ENCODE measurements at places on chromosomes 7 and 10.

- no peak for DNase-seq
These were observed 298.1 kb downstream of the BICC1 start for GRCh38 chr10:58810751-58811150.

DNA sequence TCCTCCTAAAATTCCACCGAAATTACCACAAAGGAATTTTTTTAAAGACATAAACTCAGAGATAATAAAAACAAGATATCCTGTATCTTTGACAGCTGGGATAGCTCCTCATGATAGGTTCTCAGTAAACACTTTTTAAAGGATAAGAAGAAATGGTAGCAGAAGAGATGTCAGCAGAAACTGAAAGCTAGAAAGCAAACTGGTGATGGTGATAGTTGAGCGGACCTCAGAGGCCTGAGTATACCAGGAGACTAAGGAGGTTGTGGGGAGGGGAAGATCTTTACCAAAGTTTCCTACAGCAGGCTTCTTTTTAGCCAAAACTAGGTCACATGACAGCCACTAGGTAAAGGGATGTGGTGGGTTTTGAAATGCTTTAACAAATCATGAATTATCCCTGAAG lies 22.5 kb downstream of the PCGF5 start:
- no peak for DNase-seq

DNA sequence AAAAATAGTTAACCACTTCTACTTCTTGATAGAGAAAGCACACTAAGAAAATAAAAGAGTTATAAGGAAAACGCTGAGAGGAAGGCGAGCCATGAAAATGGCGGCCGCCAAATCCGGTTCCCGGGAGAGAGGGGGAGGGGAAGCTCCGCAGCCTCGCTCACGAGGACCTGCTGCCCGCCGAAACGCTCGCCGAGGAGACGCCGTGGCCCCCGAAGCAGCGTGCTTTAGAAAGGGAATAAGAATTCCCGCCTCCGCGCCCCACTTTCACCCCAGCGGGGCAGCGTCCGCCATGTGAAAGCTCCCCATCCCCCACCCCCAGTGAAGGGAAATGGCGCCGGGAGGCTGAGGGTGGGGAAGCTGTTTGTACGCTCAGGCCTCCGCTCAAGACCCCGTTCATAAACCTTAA lies 505 bp downstream of the HNRNPA2B1 start:
- peak; percentile 84 for DNase-seq

GRCh38 chr7:140898786-140899536 lies 25.8 kb downstream of the BRAF start:
- no peak for DNase-seq

DNA sequence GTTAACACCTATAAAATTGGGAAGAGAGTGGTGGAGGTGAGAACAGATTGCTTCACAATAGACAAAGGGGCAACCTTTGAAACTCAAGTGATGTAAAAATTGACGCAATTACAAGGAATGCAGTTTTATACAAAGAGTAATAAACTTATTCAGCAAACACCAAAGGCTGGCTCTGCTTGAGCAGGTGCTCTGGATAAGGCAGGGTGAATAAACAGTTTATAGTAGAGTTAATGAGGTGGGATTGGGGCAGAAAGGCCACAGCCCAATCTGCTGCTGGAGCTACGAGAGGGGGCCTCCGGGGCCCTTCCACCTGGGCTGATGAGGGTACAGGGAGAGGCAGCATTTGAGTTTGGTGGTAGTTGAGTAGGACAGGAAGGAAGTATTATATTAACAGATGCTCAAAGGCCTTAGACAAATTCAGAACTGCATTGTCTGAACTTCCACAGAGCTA lies 6.0 kb downstream of the MUC12 start:
- DNase-seq, result no peak

DNA sequence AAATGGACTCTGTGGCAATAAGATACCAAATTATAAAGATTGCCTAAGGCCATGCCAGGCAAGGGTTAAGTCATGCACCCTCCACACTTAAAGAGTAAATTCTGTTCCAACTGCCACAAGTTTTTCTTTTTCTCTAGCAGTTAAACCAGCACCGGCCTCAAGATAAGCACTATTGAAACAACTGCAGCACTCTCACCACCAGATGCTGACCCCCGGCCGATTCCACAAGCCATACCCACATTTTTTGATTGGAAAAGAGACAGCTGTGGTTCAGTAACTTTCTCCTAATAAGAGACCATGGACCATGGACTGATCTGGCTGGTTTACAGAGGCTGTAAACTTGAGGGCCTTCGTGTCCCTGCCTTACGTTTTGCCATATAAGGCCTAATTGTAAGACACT lies 44.9 kb downstream of the GRM8 start:
- no peak for DNase-seq

- DNase-seq, result peak; percentile 10
These were observed 303.7 kb downstream of the PRPF18 start for GRCh38 chr10:13890233-13891127.

DNA sequence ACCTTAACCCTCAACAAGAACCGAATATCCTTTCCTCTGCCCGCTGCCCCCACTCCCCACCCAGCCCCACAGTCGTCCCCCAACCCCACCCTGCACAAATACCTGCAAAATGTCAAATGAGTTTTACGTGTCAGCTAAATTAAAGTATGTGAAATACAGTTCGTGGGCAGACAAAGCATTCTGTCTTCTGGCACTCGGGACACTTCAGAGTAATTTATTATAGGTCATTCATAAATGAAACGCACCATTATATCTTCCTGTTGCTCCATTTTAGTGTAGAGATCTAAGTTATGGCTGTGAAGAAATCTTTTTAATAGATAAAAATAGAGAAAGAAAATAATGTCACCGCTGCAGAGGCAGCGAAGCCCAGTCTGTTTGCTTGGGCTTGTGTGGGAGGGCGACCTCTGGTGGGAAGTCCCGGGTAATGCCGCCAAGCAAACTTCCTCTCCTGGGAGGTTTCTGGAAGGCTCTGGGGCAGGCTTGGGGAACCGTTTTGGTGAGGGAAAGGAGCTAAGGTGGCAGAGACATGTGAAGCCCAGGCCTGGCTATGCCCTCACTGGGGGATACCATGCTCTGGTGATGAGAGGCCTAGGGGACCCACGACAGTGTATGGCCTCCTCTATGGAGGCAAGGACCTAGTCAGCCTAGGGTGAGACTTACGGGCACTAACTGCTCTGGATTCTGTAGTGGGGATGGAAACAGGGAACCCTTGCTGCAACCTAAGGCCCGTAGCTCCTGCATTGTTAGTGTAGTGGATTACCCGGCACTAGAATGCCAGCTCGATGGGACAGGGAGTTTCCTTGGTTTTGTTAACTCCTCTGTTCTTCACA lies 604.9 kb downstream of the LRMDA start:
- DNase-seq, result peak; percentile 61

- no peak for DNase-seq
These were observed 551.5 kb downstream of the KCNMA1 start for GRCh38 chr10:77086081-77086480.

- DNase-seq, result no peak
These were observed 176.3 kb downstream of the CREB5 start for GRCh38 chr7:28588602-28589001.

DNA sequence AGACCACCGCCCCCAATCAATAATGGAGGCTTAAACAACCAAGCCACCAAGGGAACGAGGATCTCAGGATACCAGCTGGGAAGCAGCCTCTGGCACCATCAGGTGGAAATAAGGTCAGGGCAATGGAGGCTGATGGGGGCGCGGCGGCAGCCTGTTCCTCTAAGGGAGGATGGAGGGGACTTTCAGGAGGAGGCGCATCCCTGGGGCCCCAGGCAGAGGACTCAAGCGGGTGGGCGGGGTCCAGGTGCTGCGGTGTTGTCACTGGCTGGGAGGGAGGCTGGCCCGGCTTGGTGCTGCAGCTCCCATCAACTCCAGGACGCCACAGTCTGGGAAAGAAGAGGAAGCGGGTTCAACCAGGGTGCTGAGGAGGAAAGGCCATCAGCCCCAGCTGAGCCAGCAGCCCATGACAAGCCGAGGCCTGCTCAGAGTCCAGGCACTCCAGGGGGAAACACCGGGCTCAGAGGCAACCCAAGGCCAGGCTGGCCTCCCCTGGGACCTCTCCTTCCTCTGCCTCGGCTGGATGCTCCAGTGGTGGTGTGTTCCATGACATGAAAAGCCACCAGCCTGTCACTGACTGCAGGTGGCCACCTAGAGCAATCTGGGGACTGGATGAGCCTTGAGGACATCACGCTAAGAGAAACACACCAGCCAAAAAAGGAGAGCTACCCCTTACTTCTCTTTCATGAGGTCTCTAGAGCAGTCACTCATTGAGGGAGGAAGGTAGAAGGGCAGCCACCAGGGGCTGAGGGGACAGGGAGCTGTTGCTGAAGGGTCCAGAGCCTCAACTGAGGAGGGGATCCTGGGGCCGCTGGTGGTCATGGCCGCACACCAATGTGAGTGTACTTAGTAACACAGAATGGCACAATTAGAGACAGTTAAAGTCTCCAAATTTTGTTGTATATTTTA lies 4.6 kb downstream of the GIGYF1 start:
- DNase-seq, result no peak

DNA sequence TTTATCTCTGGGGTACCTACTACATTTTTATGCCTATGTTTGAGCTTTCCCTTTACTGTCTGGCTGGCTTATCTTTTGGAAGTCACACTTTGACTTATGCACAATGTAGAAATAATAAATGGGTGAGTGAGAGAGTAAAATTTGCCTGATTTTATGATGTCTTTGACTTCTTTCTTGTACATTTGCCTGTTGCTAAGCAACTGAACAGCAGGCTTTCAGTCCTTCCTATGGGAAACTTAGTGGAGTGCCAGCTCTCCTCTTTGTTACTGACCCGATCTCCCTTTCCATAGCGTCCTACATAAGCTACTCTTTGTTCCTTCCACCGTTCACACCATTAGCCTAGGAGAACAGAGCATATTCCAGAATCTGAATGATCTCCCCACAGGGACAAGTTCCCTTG lies 4.2 kb downstream of the TAS2R60 start:
- DNase-seq, result no peak

GRCh38 chr7:82443036-82443546 lies 486 bp downstream of the CACNA2D1 start:
- DNase-seq, result peak; percentile 3

DNA sequence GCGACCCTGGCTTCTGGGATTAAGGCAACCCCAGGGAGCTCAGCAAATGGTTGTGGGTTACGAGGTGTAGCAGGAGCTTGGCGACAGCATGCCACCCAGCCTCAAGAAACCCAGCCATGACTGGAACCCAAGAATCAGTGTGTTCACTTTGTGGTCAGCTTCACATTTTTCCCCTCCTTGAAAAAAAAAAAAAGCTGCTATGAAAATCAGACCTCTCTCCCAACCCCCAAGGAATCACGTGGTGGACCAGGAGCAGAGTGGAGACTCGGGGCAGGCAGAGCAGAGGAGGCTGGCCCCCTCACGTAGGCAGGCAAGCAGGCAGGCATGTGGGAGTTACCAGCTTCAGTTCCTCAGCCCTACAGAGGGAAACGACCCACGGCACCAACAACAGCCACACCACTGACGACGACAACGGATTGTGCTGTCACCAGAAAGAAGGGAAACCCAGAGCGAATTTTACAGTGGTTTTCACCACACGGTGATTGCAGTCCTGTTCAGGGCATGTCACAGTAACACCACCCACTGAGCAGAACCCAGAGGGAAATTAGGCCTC lies 203.4 kb downstream of the SLC25A13 start:
- no peak for DNase-seq

- DNase-seq, result no peak
These were observed 10.5 kb downstream of the CPVL start for GRCh38 chr7:29135846-29136245.

GRCh38 chr10:123262456-123262855 lies 108.3 kb downstream of the BUB3 start:
- no peak for DNase-seq

DNA sequence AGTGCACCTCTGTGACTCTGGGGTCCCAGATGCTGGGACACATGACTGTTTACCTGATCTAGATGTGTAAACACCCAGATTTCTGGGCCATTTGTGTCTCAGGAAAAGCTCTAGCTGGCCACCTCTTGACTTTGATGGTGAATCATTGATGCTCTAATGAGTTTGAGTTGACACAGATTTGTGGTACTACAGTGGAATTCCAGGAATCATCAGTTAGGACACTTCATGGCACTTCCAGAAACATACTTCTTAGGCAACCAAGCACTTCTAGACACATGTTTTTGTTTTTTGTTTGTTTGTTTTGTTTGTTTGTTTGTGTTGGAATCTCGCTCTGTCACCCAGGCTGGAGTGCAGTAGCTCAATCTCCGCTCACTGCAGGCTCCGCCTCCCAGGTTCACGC lies 302.2 kb upstream of the ZMIZ1 start:
- no peak for DNase-seq

DNA sequence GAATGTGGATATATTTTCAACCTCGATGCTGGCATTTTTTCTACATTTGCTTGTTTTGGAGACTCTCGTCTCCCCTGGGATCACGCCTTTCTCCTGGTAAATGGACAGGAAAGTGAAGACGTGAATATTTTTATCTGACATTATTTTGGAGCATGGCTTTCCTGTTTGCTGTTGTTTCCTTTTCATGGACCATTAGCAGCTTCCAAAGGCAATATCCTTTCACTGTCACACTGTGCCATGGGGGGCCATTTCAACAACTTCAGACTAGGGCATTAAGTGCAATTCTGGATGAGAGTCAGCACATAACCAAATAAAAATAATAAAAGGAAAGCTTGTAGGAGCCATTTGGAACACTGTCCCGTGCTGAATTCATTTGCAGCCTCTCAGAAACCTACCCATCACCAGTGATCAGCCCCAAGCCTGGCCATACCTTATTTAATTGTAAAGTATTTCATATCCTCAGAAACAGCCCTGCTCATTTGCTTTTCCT lies 75.9 kb upstream of the NEUROD6 start:
- no peak for DNase-seq

DNA sequence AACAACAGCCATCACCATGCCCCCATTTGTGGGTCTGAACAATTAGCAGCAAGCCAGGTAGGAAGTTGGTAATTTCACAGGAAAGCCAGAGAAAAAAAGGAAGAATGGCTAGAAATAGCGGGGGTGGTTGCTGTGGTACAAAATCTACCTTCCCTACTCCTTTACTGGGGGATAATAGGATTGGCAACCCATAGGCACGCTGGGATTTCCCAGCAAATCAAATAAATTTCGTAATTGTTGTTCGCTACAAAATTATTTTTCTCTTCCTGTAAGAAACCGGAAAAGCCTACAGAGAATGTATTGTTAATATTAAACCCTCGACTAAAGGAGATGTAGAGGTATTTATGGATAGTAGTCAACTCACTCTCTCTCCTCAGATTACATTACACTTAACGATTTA lies 123.9 kb downstream of the DOCK4 start:
- DNase-seq, result no peak
